ENCODE measurements at places on chromosomes 4 and X. TPM values are rescaled to one million over a fixed set of nuclear protein-coding genes. Genes with fewer than 3 reads are reported as not detected.

The TMPRSS11F gene
- not detected for total RNA-seq

The EXOSC9 gene
- 20.4 TPM for total RNA-seq

The TCEAL6 gene
- total RNA-seq: not detected

The USP27X gene
- total RNA-seq: 3.5 TPM

The TMA16 gene
- 22.8 TPM for total RNA-seq

The MAGEA6 gene
- not detected for total RNA-seq

The LCORL gene
- total RNA-seq: 13.3 TPM

The TLR10 gene
- total RNA-seq: 3.0 TPM

The SUPT20HL1 gene
- total RNA-seq: not detected

The SMIM10 gene
- 4.4 TPM for total RNA-seq

GRCh38 chr4:116838609-116839008 is 246.8 kb downstream of the TRAM1L1 start:
- DNase-seq: no peak

- DNase-seq: no peak
Measured at GRCh38 chr4:122584519-122584918, 36.3 kb downstream of the IL21 start.

- DNase-seq: no peak
Measured at GRCh38 chr4:57424232-57424897, 314.2 kb upstream of the IGFBP7 start.

DNA sequence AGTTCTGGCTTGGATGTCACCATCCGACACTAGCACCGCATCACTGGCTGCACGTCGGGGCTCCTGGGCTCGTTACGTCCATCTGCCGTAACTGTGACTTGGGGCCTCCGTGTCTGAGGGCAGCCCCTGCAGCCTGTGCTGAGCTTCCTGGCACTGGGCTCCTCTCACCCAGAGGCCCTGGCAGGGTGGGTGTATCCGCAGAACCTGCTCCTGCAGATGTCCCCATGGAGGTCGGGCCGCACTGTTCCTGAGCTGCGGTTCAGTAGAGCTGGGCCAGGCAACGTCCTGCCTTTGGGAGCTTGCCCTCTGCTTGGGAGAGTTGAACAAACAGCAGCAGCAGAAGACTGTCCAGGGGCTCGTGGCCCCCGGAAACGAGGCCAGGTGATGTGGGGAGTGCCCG is 71.4 kb downstream of the RGS12 start:
- no peak for DNase-seq

DNA sequence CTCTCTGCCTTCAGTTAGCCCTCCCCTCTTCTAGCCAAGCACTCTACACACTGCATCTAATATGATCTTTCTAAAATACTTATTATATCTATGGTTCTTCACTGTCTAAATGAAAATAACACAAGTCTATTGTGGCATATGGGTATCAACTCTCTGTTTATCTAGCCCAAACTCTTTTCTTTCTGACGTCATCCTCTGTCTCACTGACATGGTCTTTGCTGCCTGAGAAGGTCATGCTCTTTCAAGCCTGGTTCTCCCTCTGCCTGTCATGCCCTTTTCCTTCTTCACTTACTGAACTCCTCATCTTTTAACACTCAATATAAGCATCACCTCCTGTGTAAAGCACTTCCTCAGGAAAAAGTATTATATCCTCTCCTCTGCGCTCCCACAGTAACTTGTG is 672.2 kb upstream of the CT83 start:
- no peak for DNase-seq

GRCh38 chrX:105869701-105870100 is 47.4 kb downstream of the NRK start:
- no peak for DNase-seq

DNA sequence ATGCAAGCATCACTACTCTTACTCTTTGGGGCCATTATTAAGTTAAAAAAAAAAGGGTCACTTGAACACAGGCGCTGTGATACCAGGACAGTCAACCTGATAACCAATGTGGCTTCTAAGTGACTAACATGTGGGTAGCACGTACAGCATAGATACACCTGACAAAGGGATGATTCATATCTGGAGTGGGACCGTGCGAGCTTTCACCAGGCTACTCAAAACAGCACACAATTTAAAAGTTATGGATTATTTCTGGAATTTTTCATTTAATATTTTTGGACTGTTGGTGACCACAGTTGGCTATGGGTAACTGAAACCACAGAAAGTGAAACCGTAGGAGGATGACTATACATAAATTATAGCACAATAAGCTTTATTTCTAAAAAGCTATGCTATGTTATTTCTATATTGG is 113.8 kb upstream of the STIM2 start:
- DNase-seq: no peak

GRCh38 chrX:112642349-112642748 is 37.4 kb downstream of the LHFPL1 start:
- peak; percentile 46 for DNase-seq

DNA sequence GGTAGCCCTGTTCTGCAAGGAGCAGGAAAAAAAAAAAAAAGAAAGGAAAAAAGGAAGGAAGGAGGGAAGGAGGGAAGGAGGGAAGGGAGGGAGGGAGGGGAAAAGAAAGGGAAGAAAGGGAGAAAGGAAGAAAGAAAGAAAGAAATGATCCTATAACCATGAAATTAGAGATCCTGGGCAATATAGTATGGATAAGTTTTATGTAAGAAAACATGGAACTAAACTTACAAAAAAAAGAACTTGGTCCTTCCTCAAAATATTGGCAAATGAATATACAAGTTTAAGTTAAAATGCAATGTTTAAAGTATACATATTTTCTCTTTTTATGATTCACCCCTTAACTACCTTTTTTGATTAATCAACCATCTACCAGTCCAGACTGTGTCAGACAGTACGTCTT is 18.9 kb downstream of the BBS7 start:
- no peak for DNase-seq

- no peak for DNase-seq
Measured at GRCh38 chr4:110878956-110879355, 256.1 kb upstream of the PITX2 start.

DNA sequence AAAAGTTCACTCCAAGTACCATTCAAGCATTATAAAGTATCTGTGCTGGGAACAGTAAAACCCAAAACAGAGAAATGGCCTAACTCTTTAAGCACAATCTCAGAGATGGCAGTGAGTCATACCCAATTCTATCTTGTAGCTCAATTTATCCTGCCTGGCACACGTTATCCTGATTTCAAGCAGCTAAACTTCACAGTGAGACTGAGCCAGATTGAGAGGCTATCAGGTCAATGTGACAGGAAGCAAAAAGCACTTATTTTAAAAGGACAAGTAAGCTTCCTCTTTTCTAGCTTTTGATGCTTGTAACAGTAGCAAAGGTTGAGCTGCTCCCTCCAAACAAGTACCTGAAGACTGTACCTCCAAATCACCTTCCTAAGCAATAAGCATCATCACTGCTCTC is 324.9 kb downstream of the NAF1 start:
- no peak for DNase-seq

DNA sequence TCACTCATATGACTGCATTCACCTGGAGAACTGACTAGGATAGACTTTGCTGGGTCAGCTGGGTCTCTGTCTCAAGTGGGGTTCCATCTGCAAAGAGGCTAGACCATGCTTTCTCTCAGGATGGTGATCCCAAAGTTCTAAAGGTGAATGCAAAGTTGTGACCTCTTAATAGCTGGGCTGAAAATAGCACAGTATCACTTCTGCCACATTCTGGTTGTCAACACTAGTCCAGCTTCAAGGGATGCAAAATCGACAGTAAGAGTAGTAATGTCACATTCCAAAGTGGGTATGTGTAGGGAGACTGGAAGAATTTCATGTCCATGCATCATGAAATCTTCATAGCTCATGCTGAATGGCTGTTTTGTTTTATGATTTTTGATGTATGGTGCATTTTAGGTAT is 414.6 kb downstream of the PCDH7 start:
- DNase-seq: no peak

- DNase-seq: no peak
Measured at GRCh38 chr4:172683021-172683420, 485.6 kb upstream of the GALNT7 start.

DNA sequence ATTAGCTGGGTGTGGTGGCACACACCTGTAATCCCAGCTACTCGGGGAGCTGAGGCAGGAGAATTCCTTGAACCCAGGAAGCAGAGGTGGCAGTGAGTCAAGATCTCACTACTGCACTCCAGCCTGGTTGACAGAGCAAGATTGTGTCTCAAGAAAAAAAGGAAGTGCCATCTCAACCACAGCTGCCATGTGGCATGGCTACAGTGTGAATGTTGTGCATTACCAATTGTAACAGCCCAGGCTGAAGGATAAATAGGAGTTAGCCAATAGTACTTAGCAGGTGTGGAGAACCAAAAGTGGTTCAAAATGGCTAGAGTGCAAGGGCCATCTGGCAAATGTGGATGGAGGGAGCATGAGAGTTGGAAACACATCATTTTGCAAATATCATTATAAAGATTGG is 28.9 kb downstream of the SLC25A5 start:
- DNase-seq: no peak

DNA sequence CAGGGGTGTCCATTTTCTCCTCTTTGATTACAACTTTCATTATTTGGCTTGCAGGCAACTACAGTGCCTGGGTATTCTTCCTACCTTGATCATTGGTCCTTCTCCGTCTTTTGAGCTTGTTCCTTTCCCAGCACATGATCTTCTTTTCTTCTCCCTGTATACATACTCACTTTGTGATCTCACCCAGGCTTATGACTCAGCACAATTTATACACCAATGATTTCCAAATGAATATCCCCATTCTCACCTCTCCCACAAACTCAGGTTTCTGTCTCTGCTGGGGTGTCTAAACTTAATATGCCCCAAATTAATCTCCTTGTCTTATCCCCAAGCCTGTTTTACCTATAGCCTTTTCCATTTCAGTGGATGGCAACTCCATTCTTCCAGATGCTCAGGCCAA is 19.5 kb upstream of the C4orf54 start:
- DNase-seq: no peak

DNA sequence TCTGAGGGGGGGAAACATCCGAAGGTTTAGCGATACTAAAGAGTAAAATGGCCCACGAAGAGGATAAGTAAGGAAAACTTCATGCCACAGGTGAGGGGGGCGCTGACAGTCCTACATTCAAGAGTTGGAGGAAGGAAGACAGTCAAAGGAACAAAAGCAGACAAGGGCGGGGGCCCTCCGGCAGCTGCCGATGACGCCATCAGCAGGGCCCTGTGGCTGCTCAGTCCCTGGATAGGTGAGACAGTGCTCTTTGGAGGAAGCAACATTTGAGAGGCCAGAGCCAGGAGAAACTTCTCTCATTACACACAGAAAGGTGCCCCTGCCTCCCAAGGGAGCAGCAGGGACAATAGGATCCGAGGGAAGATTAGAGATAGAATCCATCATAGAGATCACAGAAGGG is 41.5 kb downstream of the RAB40AL start:
- no peak for DNase-seq

GRCh38 chrX:119755981-119756533 is 2.3 kb upstream of the SOWAHD start:
- no peak for DNase-seq

DNA sequence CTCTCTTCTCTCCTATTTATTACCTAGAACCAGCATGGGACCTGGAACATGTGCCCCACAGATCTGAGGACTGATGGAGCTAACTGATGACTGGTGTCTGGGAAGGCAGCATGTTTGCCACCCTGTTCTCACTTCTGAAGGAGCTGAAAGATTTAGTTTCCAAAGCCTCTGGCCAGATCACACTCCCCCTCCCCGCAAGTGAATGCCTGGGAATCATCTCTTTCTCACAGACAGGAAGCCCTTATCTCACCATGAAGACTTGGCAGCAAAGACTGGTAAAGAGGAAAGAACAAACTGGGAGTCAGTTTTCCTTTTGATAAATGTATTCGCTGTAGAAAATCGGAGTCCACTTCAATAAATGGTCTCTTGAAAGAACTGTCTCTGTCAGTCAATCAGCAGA is 21.0 kb upstream of the PCYT1B start:
- DNase-seq: no peak

DNA sequence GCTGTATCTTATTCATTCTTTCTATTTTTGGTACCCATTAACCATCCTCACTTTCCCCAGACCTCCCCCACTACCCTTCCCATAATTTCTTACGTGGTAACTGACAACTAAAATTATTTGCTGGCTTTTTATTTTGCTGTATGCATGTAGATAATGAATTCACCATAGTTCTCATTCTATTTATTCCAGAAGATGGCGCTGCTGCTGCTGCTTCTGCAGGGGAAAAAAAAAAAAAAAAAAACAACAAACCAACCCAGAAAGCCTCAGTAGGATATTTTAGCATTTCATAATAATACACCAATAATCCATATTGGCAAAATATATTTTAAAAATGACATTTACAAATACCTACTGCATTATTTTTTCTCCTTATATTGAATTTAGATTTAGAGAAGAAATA is 416.6 kb upstream of the MAGEB18 start:
- DNase-seq: no peak

DNA sequence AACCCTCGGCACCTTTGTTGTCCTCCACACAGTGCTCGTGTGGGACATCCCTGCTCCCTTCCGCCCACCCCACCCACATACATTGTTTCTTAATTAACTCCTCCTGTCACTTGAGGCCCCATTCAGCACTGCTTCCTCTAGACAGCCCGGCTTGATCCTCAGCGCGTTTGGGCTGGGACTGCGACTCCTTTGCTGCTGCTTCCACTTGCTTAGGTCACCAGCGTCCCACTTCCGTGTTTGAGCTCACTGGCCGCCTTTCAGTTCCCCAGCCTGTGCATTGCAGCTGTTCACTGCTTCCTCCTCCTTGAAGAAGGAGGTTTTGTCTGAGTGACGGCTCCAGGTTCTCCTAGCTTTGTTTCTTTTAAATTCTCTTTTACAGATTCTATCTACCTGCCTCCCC is 16.1 kb downstream of the RNF4 start:
- DNase-seq: peak; percentile 91

- no peak for DNase-seq
Measured at GRCh38 chrX:9298221-9298620, 166.6 kb upstream of the TBL1X start.

DNA sequence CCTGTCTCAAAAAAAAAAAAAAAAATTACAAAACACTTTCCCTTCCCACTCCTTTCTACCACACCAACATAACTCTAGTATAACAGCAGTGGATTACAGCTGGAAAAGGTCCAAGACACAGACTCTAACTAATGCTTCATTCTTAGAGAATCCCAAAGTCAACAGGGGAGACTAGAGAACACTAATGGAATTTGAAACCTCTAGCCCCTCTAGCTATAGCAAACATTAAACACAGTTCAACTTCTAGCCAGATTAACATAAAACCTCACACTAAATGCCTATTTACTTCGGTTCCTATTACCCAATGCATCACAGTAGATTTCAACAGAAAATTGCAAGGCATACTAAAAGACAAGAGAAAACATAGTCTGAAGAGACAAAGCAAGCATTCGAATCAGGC is 10.5 kb upstream of the DHX15 start:
- no peak for DNase-seq

DNA sequence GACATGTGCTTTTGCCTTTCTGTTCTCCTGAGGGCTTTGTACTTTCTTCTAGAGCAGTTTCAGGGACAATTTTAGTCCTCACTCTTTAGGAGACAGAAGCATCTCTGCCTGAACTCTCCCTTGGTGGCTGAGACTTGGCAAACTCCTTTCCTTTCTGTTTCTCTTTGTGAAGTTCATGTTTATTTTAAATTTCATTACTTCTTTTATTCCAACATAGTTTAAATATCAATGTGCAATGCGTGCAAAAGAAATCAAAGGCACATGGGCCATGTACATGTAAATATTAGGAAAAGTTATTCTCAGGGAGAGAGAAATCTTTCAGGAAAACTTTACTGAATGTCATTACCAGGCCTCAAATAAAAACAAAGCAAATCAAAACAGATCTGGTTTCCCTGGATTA is 177.6 kb downstream of the RNF150 start:
- DNase-seq: no peak
